ENCODE measurements at places on chromosomes 6 and 20.

GRCh38 chr6:40419377-40419776, 167.8 kb downstream of the LRFN2 start:
- no peak for DNase-seq

GRCh38 chr20:59774204-59774641, 159.2 kb downstream of the SYCP2 start:
- DNase-seq: no peak

- DNase-seq: no peak
Measured at GRCh38 chr6:73032586-73032985, 192.7 kb downstream of the KHDC1L start.

- no peak for DNase-seq
Measured at GRCh38 chr6:12457094-12457493, 166.9 kb downstream of the EDN1 start.

DNA sequence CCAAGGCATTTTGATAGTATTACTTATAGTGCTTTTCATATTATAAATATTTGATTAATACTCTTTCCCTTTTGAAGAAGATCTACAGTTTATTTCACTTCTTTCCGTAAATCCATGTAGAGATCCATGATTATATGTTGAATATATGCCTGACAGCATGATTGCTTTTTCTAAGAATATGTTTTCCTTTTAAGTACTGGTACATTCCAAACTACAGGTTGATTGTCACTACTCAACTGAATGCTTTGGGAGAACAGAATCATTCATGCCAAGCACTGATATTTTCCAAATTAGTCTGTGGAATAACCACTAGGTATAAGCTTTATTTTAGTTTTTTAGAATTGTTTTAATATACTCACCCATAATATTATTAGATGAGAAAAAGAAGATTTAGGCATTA, 330.2 kb downstream of the BCKDHB start:
- no peak for DNase-seq

DNA sequence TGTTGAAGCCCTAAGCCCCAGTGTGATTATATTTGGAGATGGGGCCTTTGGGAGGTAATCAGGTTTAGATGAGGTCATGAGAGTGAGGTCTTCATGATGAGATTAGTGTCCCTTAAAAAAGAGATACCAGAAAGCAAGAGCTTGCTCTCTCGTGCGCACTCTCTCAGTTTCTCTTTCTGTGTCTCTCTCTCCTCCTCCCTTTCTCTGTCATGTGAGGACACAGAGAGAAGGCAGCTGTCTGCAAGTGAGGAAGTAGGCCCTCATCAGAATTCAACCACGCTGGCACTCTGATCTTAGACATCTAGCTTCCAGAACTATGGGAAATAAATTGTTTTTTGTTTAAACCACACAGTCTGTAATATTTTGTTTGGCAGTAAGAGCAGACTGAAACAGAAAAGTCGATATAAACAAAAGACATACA, 180.5 kb downstream of the IBTK start:
- no peak for DNase-seq

DNA sequence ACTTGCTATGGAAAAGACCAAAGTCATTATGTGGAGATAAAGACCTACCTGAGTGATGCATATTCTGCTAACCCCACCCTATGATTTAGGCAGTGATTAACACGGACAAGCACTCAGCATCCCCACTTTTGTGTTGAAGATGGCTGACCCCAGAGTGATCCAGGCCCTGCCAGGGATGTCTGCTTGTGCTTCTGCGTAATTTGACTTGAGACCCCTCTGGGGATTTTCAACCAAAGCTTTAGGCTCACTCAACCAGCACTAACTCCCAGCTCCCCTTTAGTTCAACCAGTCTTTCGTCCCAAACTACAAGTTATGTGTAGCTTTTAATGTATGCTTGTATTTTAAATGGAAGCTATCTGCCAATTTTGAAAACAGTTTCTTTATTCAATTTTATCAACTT, 538.0 kb upstream of the ID4 start:
- no peak for DNase-seq

- no peak for DNase-seq
Measured at GRCh38 chr6:150627585-150628025, 27.9 kb downstream of the PLEKHG1 start.

GRCh38 chr6:15504581-15505350, 158.1 kb downstream of the DTNBP1 start:
- peak; percentile 94 for DNase-seq

GRCh38 chr20:57289391-57290177, 23.1 kb upstream of the BMP7 start:
- no peak for DNase-seq

GRCh38 chr20:45173522-45173921, 1.2 kb upstream of the PI3 start:
- no peak for DNase-seq

All from brain microvascular endothelial cell (primary cell).